ENCODE measurements at places on chromosomes 5 and 9.

- no peak for DNase-seq
These were observed 203.2 kb downstream of the CD180 start for GRCh38 chr5:66993448-66993847.

GRCh38 chr5:95881833-95882232 lies 59.3 kb upstream of the GLRX start:
- no peak for DNase-seq

DNA sequence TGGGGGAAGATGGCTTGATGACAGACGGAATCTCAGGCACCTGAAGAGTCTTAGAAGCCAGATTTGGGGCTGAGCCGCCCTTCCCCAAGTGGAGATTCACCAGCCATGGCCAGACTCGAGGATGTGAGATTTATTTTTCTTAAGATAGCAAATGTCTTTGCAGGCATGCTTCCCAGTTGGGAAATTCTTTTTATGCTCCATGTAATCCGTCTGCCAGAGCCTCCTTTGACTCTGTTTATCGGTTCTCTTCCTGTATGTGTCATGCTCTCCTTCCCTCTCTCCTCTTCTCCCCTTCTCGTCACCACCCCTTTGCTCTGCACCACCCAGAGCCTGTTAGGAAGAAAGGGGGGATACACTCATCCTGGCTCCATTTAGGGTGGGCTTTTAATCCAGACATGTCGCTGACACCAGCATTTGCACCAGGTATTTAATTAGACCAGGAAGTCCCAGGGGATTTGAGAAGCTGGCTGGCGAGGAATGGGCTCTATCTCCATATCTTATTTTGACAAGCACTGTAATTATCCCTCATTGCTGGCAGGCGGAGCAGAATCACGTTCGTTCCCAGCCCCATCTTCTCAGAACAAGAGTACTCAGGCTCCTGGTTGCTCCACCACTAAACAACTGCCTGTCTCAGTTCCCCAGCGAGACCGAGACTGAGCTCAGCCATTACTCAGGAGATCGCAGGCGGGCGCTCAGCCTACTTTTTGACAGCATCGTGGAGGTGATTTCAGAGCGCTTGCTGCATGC lies 50.9 kb downstream of the KCNIP1 start:
- peak; percentile 27 for DNase-seq

DNA sequence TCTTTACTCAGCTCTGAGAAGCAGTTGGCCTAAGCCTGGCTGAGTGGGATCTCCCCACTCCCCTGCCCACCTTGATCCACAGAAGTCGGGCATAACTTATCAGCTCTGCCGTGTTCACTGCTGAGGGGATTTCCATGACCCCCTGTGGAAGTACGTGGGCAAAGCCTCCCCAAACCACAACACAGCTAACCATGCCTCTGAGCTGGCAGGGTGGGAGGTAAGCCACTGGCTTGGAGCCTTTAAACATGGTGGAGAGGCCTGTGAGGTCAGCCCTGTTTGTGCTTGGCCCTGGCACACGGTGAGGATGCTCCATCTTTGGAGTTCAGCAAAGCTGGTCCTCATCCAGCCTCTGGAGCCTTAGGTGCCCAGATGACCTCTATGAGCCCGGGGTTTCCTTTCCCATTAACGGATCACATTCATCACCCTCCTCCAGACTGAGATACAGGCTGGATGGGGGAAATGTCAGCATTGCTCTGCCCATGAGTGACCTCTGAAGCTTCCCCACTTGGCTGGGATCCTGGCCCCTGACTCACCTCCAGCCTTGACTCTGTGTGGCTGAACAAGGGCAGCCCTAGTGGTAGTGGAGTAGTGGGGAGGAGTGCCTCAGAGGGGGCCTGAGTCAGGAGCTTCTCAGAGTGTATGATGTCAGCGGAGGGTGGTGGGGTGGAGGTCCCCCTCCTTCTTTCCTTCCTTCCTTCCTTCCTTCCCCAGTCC lies 6.2 kb downstream of the PDLIM4 start:
- DNase-seq, result no peak

GRCh38 chr9:124810663-124811355 lies 33.9 kb downstream of the OLFML2A start:
- DNase-seq, result no peak

- DNase-seq, result no peak
These were observed 47.3 kb downstream of the PAX5 start for GRCh38 chr9:36986468-36987408.

GRCh38 chr5:39215857-39216256 lies 3.5 kb downstream of the FYB1 start:
- no peak for DNase-seq

DNA sequence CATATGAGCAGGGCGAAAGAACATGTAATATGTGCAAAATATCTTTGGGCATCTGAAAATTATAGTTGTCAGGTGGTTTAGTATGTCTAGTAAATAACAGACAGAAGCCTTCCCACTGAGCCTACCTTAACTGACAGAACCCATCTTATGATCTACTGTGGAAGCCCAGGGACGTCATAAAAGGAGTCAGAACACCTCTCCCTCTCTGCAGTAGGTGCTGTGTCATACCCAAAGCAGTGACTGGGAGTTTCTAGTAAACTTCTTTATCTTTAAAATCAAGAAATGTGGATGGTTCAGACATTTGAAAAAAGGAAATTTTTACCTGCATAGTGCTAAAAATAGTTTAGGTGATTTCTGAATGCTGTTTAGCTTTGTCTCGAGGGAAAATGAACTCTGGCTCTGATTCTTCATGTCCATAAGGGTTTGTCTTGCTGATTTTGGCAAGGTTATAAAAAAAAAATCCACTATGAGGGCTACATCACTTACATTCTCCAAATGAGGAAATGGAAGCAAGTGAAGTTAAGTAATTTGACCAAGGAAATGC lies 104.0 kb downstream of the NUDT12 start:
- no peak for DNase-seq

GRCh38 chr5:112238473-112238872 lies 180.6 kb downstream of the EPB41L4A start:
- DNase-seq, result no peak

- DNase-seq, result no peak
These were observed 153.6 kb downstream of the BRINP1 start for GRCh38 chr9:119215651-119216050.

DNA sequence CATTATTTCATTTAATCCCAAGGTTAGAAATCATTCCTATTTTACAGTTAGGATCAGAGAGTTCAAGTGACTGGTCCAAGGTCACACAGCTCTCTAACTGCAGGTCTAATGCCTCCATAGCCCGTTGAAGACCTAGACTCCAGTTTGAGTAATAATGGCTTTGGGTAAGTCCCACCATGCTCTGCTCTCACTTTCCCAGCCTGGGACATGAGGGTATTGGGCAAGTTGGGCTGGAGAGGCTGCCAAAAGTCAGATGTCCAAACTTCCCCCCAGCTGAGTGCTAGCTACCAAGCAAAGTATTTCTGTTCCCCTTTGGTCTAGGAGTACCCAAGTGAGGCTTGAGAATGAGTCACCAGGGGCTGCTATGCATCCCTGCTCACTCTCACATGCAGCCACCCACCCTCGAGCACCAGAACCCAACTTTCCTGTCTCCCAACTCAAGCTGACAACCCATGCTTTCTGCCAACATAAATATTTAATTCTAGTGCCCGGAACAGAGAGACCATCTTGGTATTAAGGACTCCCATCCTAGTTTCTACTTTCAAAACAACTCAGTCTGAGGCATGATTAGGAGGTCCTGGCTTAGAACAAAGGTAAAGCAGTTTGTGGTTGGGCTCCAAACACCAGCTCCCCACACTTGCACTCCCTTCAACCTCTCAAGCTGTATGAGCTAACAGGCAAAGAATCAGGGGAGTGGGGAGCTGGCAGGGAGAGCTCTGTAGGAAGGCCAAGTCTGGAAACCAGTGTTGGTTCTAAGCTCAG lies 236.5 kb upstream of the TRIM32 start:
- DNase-seq, result no peak

DNA sequence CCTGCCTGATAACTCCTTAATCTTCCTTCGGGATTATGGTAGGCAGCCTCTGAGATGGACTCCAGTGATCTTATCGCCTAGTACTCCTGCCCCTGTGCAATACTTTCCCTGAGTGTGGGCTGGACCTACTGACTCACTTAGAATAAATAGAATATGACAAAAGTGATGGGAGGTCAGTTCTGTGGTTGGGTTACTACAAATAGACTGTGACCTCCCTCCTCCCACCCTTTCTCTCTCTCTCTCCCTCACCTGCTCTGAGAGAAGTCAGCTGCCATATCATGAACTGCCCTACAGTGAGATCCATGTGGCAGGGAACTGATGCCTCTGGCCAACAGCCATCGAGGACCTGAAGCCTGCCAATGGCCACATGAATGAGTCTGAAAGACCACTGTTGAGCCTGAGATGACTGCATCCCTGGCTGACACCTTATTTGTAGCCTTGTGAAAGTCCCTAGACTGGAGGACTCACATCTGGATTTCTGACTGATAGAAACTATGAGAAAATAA lies 31.7 kb downstream of the NRG2 start:
- no peak for DNase-seq

GRCh38 chr9:83538172-83538889 lies at the start of gene FRMD3:
FRMD3 (minus strand) TSS chr9:83538401; CDS start chr9:83538231, 170 bp downstream.
- peak; percentile 74 for DNase-seq

GRCh38 chr5:78907255-78907891 lies 77.7 kb downstream of the ARSB start:
- DNase-seq, result no peak

DNA sequence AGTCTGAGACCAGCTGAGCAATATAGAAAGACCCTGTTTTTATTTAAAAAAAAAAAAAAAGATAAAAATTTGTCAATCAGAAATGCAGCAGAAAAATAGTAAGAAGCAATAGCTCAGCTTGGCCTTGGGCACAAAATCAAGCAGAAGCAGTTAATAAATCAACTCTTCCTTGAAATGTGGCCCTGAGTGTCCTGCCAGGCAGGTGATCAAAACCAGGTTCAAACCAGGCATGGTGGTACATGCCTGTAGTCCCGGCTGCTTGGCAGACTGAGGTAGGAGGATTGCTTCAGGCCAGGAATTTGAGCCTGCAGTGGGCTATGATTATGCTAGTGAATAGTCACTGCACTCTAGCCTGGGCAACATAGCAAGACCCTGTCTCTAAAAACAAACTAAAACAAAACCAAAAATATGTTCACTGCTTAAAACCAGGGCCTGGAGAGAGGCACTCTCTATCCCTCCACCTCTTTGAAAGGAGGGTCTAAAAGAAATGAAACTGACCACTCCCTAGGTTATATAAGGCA lies 27.9 kb upstream of the KLF9 start:
- no peak for DNase-seq

GRCh38 chr5:126837906-126838539 lies 61.1 kb downstream of the LMNB1 start:
- DNase-seq, result no peak

DNA sequence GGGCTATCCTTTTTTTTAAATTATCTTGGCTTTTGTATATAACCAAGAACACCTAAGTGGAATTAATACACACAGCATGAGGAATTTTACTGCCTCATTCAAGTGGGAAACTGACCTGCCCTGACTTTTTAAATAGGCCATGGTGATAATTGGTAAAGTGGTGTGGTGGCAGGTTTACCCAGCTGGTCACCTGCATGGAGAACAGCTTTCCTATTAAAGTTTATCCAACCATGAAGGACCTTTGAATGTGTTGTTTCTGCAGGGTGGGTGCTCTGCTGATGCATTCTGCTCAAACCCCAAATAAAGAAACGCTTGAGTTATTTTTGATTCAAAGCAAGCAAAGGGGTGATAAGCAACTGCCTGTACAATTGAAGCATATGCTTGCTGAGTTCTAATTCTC lies 261.0 kb upstream of the GRIN3A start:
- no peak for DNase-seq
